ENCODE measurements at places on chromosomes 3 and 15.

GRCh38 chr3:170307671-170308405 lies 49.7 kb upstream of the SKIL start:
- DNase-seq, result peak; percentile 54

GRCh38 chr15:90227816-90228772 lies 5.6 kb downstream of the CIB1 start:
- DNase-seq, result no peak

DNA sequence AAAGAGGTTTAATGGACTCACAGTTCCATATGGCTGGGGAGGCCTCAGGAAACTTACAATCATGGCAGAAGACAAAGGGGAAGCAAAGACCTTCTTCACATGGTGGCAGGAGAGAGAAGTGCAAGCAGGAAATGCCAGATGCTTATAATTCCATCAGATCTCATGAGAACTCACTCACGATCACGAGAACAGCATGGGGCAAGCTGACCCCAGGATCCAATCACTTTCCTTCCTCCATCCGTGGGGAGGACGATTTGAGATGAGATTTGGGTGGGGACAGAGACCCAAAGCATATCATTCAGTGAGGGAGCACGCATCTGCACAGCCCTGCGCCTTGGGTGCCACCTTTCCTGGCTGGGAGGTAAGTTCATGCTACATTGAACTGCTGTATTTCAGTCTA lies 234.1 kb upstream of the ATP10A start:
- no peak for DNase-seq

- DNase-seq, result no peak
These were observed 1460.4 kb upstream of the ALCAM start for GRCh38 chr3:103906304-103906703.

- no peak for DNase-seq
These were observed 138.0 kb downstream of the SRGAP3 start for GRCh38 chr3:9111417-9111816.

GRCh38 chr3:189967254-189967865 lies 153.3 kb downstream of the P3H2 start:
- DNase-seq, result no peak

GRCh38 chr3:134148534-134148933 lies 102.1 kb downstream of the RYK start:
- no peak for DNase-seq

DNA sequence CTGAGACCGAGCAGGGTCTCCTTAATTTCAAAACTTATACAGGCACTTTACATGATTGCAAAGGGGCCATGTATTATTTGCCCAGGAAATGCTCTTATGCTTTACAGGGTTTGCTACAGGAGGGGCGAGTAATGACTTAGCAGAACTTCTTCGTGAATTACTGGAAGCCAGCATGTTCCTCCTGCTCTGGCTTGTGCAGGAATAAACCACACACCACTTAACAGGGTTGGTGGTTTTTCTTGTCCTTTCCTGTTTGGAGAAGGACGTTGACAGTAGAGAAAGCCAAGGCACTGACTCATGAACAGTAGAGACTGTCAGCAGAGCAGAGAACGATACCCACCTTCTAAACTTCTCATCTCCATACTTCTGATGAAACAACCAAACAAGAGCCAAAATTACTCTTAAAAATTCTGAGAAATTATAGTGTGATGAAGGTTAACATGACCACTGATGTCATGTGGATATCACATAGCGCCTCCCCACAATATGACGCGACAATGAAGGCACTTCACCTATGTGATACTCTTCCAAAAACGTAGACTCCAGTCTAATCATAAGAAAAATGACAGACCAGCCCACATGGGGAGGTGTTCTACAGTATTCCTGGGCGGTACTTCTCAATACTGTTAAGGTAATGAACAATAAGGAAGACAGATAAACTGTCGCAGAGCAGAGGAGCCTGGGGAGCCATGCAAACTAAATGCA lies 24.7 kb upstream of the MCTP2 start:
- DNase-seq, result peak; percentile 59

GRCh38 chr15:72231833-72232478 lies 966 bp upstream of the PKM start:
- DNase-seq, result peak; percentile 70

DNA sequence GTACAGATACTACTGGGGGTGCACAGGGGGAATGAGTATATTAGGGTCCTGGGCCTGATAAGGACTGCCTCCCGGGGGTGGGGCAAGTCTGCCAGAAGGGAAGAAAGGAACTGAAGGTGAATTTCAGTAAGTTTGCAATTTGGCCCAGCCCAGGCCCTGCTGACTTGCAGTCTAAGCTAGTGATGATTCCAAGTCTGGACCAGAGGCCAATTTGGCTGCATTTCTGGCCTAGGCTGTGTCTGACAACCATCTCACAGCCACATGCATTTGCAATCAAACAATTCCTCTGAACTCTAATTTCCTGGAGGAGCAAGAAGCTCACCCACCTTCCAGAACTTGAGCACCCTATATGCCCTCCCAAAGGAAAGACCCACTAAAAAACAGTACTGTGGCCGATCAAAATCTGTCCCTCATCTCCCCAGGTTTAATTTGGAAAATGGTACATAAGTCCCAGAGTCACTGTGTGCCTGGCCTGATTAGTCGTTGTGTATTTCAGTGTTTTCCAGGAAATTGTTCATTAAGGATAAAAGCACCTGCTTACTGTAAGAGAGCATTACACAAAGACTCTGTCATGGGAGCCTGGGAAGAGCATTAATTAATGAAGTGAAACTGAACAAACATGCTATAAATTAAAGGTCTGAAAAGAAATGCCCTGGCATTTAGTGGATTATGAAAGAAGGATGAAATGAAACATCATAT lies 114.5 kb downstream of the MEGF11 start:
- no peak for DNase-seq

DNA sequence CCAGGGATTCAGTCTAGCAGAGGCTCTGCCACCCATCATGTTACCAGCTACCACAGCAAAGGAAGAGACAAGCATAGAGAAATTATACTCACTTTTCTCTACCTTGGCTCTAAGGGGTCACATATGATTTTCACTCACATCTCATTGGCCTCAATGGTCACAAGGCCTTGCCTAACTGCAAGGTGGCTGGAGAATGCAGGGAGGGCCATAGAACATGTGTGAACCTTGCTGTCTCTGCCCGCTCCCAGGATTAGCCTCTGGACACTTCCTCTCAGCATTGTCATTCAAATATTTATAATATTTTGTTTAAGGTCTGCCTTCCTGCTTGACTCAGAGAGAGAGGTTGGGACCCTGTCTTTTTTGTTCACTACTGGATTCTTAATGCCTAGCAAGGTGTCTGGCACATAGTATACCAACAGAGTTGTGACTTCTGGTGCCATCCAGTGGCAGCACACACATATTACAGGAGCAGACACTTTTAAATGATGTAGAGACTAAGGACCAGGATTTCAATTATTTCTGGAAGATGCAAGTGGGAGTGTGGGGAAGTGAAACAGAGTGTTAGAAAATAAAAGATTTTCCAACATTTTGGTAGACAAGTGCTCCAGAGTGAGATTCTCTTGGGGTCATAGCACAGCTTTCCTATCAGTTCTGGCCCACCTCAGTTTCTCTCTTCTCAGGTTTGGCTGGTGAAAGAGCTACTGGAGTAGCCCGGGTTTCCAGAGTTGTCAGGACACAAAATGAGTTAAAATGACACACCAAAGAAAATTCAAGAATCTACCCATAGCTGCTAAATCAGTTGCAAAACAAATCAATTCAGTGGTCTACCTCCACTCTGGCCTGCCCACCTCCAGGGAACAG lies 119.0 kb upstream of the RASGRP1 start:
- peak; percentile 74 for DNase-seq

GRCh38 chr3:123884203-123884831 lies at the start of gene MYLK:
MYLK (minus strand) TSS chr3:123884332; CDS start chr3:123793841, 90,491 bp downstream.
- peak; percentile 99 for DNase-seq

- no peak for DNase-seq
These were observed 20.8 kb downstream of the EPM2AIP1 start for GRCh38 chr3:36972163-36972562.

DNA sequence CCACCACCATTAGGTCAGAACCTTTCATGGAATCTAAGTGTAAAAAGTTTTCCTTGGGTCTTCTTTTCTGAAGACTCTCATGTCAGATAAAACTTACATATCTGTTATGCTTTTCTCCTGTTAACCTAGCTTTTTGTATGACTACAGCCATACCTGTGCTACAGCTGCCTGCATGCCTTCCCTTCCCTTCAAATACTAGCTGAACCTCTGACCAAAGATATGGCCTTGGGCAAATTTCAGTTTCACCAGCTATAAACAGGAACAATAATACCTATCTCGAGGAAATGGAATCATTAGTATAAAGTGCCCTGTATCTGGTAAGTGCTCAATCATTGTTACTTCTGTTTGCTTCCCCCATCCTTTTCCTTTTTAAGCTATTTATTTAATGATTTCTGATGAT lies 25.0 kb downstream of the GLB1 start:
- no peak for DNase-seq

GRCh38 chr3:76040946-76041345 lies 255.6 kb upstream of the ZNF717 start:
- DNase-seq, result no peak

- no peak for DNase-seq
These were observed 105.6 kb upstream of the HES1 start for GRCh38 chr3:194030372-194030771.

DNA sequence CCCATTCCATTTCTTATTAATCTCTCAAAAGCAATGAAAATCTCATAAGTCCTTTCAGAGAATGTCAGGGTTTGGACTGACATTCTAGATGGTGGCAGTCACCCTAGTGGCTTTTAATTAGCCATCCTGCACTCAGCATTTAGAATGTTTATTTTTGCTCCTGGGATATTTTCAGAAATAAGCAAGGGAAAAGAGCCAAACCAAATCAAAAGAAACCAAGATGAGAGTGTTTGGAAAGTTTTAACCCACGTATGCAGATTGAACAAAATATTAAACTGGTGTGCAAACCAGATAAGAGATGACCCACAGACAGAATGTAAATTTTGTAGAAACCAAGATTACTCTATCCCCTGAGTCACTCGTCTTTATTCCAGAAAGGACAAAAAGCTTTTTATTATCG lies 275.8 kb downstream of the SQOR start:
- no peak for DNase-seq

DNA sequence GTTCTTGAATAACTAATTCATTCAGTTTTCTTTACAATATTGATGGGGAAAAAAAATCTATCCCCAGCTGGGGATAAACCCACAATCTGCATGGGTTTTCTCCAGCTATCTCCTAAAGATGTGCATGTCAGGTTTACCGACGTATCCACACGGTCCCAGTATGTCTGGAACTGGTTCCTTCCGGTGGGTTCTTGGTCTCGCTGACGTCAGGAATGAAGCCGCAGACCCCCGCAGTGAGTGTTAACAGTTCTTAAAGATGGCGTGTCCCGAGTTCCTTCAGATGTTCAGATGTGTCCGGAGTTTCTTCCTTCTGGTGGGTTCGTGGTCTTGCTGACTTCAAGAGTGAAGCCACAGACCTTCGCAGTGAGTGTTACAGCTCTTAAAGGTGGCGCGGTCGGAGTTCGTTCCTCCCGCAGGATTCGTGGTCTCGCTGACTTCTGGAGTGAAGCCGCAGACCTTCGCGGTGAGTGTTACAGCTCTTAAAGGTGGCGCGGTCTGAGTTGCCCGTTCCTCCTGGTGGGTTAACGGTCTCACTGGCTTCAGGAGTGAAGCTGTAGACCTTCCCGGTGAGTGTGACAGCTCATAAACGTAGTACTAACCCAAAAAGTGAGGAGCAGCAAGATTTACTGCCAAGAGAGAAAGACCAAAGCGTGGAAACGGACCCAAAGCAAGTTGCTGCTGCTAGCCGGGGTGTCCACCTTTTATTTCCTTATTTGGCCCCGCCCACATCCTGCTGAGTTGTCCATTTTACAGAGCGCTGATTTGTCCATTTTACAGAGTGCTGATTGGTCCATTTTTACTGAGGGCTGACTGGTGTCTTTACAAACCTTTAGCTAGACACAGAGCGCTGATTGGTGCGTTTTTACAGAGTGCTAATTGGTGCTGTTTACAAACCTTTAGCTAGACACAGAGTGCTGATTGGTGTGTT lies 195.1 kb upstream of the NR2F2 start:
- no peak for DNase-seq

- peak; percentile 68 for DNase-seq
These were observed 85.6 kb downstream of the CPN2 start for GRCh38 chr3:194265505-194265892.

GRCh38 chr15:60842694-60843093 lies 363.8 kb upstream of the ICE2 start:
- no peak for DNase-seq

DNA sequence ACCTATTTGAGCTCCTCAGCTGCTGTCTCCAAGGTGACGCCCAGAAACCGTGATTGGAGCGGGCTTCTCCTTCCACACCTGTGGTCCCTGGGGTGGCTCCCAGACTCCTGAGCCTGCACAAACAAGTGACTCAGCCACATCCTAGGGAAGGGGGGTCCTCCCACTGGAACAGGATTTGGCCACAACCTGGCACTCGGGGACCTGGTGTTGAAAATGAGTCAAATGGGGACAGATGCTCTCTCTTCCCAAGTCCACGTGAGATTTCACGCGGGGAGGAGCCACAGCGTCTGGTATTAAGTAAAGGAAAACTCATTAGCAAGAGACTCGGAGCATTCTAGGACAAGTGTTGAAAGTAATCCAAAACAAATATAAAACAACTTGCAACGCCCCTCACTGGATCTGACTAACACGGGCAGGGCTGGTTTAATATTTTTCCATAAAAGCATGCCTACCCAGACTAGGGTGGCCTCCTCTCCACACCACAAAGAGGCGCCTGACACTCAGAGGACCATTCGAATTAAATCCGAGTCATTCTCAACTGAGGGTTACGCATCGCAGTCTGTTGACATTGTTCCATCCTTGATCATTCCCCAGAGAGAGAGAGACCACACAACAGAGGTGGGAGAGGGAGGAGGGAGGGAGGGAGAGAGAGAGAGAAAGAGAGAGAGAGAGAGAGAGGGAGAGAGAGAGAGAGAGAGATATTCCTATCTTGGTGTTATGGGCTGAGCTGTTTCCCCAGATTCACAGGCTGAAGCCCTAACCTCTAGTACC lies 74.4 kb downstream of the MGLL start:
- DNase-seq, result no peak

DNA sequence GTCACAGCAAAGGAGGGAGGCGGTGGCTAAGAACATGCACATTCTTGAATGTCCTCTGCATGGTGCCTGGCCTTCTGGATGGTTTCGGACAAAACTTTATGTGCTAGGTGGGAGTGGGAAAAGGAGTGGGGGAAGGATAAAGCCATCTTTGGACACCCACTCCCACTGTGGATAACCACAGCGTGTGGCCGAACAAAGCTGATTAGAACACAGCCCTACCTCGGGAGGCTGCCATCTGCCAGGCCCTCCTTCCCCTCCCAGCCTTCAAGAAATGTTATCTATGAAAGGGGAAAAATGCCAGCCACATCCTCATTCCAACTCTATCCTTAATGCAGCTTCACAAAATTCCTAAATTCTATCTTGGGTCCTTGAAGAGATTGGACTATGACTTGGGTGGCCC lies 18.8 kb downstream of the AMOTL2 start:
- DNase-seq, result no peak

DNA sequence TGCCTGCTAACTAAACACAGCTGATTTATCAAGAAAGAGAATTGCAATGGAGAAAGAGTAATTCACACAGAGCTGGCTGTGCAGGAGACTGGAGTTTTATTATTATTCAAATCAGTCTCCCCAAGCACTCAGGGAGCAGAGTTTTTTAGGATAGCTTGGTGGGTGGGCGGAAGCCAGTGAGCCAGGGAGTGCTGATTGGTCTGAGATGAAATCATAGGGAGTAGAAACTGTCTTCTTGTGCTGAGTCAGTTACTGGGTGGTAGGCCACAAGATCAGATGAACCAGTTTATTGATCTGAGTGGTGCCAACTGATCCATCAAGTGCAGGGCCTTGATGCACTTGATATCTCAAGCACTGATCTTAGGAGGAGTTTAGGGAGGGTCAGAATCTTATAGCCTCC lies 891.9 kb upstream of the CADM2 start:
- no peak for DNase-seq
